Naive thymus-derived CD8-positive, alpha-beta T cell (primary cell): ENCODE measurements at places on chromosomes 11 and 22.
A peak's percentile ranks its signal among the peaks of the same experiment; 100 is the strongest.

GRCh38 chr11:63243533-63243932 lies at the start of gene SLC22A25:
Gene SLC22A25, minus strand, starts transcription at chr11:63243599. Its CDS starts 13,947 bp downstream, at chr11:63229652.
- DNase-seq = no peak

DNA sequence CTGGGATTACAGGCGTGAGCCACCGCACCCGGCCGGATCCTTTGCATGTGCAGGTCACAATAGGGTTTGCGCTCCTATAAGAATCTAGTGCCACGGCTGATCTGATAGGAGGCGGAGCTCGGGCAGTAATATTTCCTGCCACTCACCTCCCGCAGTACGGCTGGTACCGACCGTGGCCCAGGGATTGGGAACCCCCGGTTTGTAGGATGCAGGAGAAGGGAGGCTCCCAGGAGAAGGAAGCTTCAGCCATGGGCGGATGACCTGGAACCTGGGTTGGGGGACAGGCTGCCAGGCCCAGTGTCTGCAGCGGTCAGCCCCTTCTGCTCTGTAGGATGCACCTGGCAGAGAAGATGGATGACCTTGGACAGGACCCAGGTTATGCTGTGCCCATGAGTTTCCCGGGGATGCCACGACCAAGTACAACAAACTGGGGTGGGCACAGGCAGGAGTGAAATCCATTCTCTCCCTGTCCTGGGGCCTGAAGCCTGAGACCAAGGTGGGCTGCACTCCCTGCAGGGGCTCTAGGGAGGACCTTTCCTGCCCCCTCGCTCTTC lies 818.9 kb downstream of the BRD1 start:
- no peak for DNase-seq

DNA sequence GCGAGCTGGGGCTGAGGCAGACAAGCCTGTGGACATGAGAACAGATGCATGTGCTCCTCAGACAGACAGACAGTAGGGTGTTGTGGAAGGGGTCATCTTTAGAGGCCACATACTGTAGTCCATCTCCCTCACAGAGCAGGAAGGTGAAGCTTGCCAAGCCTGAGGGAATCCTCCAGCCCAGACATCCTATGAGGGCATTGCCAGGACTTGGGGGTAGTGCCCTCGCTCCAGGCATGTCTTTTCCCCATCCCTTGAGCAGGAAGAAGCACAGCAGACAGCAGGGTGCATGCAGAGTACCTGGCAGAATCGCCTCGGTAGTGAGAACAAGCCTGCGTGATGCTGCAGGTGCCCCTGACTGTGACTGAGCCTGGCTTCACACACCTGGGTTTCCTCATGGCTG lies 66.5 kb upstream of the CLDN5 start:
- no peak for DNase-seq

- no peak for DNase-seq
Observed at GRCh38 chr11:128757235-128757711, 63.4 kb downstream of the FLI1 start.

DNA sequence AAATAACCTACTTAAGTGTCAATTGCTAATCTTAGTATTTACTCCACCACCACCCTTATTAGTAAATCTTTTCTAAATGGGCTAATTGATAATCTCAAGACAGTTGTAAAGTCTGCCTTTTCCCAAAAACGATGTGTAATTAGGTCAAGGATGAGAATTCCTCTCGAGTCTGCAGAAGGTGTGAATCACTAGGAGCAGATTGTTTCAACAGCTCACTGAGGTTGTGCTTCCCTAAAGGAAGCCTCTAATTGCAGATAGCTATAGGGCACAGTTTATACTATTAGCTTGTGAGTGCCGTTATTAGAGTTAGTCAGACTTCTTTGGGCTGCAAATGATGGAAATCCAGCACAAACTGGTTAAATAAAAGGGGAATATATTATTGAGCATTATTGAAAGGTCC lies 84.9 kb downstream of the C11orf91 start:
- no peak for DNase-seq

- DNase-seq = no peak
Observed at GRCh38 chr22:41531715-41532477, 12.4 kb downstream of the POLR3H start.

DNA sequence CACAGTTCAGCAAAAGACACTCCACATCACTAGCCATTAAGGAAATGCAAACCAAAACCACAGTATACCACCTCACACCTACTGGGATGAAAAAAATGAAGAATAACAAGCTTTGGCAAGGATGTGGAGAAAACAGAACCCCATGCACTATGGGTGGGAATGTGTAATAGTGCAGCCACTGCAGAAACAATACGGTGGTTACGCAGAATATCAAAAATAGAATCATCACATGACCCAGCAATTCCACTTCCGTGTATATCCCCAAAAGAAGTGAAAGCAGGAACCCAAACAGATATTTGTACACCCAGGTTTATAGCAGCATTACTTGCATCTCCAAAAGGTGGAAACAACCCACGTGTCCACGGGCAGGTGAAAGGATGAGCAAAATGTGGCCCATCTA lies 20.8 kb downstream of the CARS1 start:
- DNase-seq = no peak

DNA sequence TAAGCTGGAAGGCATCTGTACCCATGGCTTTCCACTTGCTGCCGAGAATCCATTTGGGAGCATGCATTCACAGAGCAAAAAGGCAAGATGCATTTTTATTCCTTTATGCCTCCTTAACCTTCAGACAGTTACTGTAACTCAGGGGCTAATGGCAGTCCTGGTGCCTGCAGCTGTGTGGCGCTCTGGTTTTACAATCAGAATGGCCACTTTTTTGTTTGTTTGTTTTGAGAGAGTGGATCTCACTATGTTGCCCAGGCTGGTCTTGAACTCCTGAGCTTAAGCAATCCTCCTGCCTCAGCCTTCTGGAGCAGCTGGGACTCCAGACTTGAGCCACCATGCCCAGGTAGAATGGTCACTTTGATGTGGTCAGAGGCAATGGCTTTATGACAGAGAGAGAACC lies 101.8 kb downstream of the NAV2 start:
- DNase-seq = no peak

GRCh38 chr11:28529540-28530410 lies 421.6 kb downstream of the METTL15 start:
- DNase-seq = no peak

DNA sequence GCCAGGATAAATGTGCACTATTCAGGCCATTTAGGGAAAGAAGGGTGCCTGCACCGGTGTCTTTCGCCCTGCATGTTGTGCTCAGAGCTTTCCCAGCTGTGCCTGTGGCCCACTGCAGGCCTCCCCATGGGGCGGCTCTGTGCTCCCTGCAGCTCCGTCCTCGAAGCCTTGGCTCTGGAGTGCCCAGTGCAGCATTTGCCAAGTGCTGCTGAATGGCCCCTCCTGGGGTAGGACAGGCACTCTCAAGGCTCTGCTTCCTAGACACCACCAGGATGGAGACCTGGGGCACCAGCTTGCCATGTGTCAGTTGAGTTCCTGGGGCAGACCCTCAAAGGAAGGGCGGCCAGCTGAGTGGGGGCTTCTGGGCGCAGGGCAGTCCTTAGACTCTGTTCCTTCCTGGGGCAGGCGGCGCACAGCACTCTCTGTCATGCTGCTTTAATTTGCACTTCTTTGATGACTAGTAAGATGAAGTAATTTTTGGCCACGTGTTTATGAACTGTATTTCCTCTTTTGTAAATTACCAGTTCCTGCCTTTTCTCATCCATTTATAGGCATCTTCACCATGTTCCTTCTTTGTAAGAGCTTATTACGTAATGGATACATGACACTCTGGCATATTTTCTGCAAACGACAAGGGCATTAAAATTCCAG lies 32.1 kb upstream of the GNB1L start:
- peak; percentile 25 for DNase-seq

GRCh38 chr11:232783-233565 lies 3.2 kb downstream of the SIRT3 start:
- DNase-seq = no peak
